ENCODE measurements at places on chromosomes 1 and 21.

DNA sequence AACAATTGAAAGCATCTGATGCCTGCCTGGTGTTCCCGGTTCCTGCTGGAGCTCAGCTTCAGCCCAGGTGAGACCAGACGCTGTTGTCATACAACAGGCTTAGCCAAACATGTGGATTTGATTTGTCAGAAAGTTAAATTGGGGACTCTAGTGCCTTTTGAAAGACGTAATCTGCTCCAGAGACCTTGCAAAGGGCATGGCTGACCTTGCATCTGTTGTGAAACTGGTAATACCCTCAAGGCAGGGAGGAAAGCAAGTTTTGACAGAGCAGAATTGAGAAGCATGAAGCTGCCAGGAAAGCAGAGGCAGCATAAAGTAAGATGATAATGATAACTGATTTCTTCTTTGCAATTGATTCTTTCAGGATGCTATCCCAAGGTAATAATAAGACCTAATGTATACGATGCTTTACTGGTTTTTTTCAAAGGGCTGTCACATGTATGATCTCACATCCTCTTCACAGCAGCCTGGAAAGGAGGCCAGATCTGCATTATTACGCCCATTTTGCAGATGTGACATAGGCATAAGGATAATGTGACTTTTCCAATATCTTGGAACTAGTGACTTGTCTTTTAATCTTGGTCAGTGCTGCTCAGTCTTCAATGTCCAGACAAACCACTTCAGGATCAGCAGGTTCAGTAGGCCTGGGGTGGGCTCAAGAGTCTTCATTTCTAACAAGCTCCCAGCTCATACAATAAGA lies 24.7 kb upstream of the CNN3 start:
- DNase-seq: no peak

GRCh38 chr1:25131794-25132193 lies 100.5 kb downstream of the SYF2 start:
- no peak for DNase-seq

GRCh38 chr1:110708974-110709440 lies 34.3 kb upstream of the KCNA3 start:
- peak; percentile 39 for DNase-seq

DNA sequence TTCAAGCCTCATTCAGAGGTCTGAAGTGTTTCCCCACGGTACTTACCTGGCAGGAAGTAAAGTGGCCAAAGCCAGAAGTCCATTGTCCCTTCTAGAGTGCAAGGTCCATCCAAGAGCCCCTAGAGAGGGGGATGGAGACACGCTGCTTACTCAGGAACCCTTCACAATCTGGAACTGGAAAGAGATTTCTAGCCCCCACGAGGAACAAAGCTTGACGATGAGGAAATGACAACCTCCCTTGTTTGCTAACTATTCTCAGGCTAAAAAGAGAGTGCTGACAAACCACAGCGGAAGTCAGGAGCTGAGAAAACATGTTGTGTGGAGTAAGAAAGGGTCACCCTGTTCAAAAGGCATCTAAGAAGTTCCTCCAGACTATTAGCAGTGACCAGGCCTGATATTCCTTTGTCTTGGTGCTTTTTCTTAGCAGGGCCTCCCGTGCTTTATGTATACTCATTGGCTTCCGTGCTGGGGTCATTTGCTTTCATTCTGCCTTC lies at the start of gene FCMR:
Gene FCMR (minus strand): TSS at position 170 of the 494 bp plus-strand sequence. CDS start 87 bp downstream, at position 83.
- DNase-seq: peak; percentile 83

DNA sequence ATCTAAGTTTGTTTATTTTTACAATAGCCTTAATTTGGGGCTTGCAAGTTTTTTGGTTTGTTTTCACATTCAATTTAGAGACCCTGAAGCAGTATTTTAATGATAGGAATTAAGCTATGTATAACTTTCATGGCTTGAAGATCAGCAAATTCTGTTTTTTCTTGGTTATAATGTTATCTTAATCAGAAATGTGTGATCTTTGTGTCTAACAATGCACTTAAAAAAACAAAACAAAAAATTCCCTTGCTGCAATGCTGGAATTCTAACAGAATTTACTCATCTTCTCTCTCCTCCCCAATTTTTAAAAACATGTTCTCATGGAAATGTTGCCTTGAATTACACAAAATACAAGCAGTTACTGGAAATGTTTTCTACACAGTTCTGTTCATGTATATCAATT lies 113.1 kb downstream of the OLFML2B start:
- no peak for DNase-seq

GRCh38 chr1:226643177-226643576 lies 94.6 kb downstream of the STUM start:
- DNase-seq: peak; percentile 60

GRCh38 chr1:207362962-207363860 lies 41.7 kb downstream of the CD55 start:
- peak; percentile 73 for DNase-seq

DNA sequence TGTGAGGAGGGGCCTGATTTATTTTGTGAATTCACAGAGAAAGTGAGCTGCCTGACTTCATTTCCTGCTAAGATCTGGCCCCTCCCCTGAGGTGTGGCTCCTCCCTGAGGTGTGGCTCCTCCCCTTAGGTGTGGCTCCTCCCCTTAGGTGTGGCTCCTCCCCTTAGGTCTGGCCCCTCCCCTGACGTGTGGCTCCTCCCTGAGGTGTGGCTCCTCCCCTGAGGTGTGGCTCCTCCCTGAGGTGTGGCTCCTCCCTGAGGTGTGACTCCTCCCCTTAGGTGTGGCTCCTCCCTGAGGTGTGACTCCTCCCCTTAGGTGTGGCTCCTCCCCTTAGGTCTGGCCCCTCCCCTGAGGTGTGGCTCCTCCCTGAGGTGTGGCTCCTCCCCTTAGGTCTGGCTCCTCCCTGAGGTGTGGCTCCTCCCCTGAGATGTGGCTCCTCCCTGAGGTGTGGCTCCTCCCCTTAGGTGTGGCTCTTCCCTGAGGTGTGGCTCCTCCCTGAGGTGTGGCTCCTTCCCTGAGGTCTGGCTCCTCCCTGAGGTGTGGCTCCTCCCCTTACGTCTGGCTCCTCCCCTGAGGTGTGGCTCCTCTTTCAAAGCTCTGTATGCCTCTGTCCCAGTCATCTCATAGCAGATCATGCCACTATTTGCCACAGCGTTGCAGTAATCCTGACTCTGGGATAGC lies 26.9 kb upstream of the LRRC3 start:
- peak; percentile 17 for DNase-seq

DNA sequence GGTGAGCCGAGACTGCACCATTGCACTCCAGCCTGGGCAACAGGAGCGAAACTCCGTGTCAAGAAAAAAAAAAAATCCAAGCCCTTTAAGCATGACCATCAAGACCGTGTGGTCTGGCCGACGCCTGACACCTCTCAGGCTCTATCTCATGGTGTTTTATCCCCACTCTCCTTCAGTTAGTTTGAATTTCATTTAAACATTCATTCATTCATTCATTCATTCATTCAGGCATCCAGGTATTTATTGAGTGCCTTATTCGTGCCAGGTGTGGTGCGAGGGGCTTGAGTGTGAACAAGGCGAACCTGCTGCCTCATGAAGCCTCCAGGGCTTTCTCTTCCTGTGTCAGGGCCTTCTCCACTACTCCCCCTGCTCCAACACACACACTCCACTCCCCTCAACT lies 22.6 kb upstream of the OPRD1 start:
- no peak for DNase-seq

Data from suppressor macrophage treated with lipopolysaccharide for 4 hours (primary cell).